ENCODE measurements at places on chromosomes 16 and 17. TPM values are rescaled to one million over a fixed set of nuclear protein-coding genes. Genes with fewer than 3 reads are reported as not detected.

GRCh38 chr16:66367968-66368891, 1.7 kb downstream of the CDH5 start:
- DNase-seq: no peak

The SLC9A5 gene
- 1.3 TPM for total RNA-seq

- no peak for DNase-seq
These were observed 699 bp downstream of the MPRIP start for GRCh38 chr17:17042851-17043460.

GRCh38 chr17:76442341-76443338, 10.3 kb downstream of the UBE2O start:
- no peak for DNase-seq

The TBC1D3L gene
- total RNA-seq: 19.2 TPM

The DNAH17 gene
- 0.15 TPM for total RNA-seq
